ENCODE measurements at places on chromosomes 5 and 9. TPM values are rescaled to one million over a fixed set of nuclear protein-coding genes. Genes with fewer than 3 reads are reported as not detected.

IL31RA gene
- polyA plus RNA-seq: 1.7 TPM

SYNPO gene
- polyA plus RNA-seq: 6.9 TPM

DNA sequence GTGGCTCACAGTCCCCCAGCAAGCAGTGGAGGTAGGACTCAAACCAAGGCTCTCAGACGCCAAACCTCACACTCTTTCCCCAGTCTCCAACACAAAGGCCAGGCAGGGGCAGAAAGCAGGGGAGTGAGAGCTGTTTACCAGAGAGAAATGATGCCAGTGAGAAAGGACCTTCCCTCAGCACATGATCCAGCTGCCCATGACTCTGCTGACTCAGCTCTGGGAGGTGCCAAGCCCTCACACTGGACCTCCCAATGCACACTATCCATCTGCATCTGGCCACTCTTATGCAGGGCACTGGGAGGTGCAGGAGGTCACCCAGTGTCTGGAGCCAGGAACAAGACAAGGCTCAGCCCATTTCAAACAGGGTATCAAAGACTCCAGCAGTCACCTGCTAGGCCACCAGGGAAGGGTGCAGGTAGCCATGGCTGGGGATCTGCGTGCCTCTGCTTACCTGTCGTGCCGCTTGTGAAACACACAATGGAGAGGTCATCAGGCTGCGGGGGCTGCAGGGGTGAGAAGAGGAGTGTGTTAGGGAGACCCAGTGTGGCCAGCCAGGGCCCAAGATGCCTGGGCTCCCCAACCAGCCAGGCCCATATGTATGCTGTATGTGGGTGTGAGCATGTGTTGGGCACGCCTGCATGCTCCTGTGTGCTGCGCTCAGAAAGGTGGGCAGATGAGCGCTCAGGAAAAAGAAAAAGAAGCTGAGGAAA lies 26.3 kb downstream of the ACSL6 start:
- DNase-seq: no peak

GRCh38 chr5:73605223-73606087 lies 20.5 kb upstream of the ARHGEF28 start:
- peak; percentile 51 for DNase-seq

DNA sequence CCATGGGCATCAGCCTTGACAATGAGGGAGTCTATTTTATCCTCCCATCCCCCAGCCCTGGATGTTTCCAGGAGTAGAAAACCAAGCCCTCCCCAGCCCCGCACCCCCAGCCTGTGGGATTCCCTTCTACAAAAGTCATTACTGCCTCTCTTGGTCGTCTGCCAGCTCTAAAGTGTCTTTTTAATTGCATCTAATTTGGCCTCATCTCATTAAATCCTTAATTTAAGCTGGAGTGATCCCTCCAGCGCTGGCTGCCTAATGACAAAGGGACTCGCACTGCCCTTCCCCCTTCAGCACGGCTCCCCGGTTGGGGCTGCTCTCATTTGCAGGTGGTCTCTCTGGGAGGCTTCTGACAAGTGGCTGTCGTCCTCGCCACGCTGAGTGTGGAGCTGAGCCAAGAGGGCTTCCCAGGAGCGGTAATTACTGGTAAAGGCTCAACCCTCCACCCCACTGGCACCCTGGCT lies 107.9 kb upstream of the ALDH1B1 start:
- no peak for DNase-seq

- DNase-seq: no peak
Observed at GRCh38 chr5:117135851-117136250, 561.2 kb upstream of the SEMA6A start.

Measured in foreskin keratinocyte (primary cell).